ENCODE measurements at places on chromosomes 1 and 21. TPM values are rescaled to one million over a fixed set of nuclear protein-coding genes. Genes with fewer than 3 reads are reported as not detected.

DNA sequence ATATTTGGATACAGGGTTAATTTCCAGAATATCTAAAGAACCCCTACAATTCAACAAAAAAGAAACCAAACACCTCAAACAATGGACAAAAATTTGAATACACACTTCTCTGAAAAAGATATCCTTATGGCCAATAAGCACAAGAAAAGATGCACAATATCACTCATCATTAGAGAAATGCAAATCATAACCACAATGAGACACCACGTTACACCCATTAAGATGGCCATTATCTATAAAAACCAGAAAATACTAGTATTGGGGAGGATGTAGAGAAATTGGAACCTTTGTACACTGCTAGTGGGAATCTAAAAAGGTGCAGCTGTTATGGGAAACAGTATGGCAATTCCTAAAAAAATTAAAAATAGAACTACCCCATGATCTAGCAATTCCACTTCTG, 4.9 kb downstream of the ADAM30 start:
- no peak for DNase-seq

Gene COL11A1
- total RNA-seq = 0.76 TPM

Gene DPT
- not detected for total RNA-seq

Gene ANKRD35
- total RNA-seq = 2.1 TPM

DNA sequence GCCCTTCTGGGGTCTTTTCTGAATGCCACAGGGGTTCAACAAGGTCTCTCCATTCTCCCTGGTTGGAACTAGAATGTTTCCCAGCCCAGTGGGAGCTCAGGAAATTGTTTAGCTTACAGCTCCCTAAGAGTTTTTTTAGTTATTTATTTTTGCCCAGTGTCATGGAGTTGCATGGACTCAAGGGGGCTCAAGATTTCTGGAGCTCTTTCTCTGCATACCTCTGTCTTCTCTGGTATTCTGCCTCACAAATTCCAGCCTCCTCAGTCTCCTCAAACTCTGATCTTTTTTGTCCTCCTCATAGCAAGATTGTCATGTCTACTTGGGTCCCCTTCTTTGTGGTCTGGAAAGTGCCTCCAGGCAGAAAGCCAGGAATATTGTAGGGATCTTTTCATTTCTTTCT, 15.9 kb upstream of the PPP2R5A start:
- no peak for DNase-seq

- no peak for DNase-seq
Measured at GRCh38 chr1:230696722-230697437, 17.0 kb downstream of the AGT start.

DNA sequence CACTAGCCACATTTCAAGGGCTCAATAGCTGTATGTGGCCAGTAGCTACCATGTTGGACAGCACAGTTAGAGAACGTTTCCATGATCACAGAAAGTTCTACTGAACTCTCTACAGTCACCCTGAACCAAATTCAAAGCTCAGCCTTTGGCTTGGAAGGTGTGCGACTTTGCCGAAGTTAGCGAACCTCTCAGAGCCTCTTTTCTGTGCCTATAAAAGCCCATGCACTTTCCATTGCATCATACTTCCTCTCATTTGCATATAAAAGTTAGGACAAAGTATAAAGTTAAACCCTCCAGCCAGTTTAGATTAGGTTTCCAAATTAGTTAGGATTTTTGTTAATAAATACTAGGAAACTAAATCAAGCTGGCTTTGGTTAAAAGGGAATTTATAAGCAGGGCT, 4.7 kb upstream of the SLC1A7 start:
- no peak for DNase-seq

- no peak for DNase-seq
Measured at GRCh38 chr1:4674676-4675075, 20.3 kb downstream of the AJAP1 start.

Gene CLCA2
- total RNA-seq = not detected

Gene ST6GALNAC3
- total RNA-seq = 6.5 TPM

Gene CAMK2N1
- total RNA-seq = 120 TPM

DNA sequence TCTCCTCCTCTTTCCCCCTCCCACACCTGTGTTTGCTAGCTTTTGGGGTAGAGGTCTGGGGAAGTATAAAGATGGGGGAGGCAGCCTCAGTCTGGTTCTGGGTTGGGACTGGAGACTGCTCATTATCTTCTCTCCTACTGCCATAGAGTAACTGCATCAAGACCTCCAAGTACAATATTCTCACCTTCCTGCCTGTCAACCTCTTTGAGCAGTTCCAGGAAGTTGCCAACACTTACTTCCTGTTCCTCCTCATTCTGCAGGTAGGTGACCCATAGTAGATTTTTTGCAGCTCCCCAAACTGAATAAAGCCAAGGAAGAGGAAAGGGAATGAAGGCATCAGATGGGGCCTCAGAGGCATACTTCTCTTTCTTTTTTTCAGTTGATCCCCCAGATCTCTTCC, 5.3 kb downstream of the ATP8B2 start:
- no peak for DNase-seq

DNA sequence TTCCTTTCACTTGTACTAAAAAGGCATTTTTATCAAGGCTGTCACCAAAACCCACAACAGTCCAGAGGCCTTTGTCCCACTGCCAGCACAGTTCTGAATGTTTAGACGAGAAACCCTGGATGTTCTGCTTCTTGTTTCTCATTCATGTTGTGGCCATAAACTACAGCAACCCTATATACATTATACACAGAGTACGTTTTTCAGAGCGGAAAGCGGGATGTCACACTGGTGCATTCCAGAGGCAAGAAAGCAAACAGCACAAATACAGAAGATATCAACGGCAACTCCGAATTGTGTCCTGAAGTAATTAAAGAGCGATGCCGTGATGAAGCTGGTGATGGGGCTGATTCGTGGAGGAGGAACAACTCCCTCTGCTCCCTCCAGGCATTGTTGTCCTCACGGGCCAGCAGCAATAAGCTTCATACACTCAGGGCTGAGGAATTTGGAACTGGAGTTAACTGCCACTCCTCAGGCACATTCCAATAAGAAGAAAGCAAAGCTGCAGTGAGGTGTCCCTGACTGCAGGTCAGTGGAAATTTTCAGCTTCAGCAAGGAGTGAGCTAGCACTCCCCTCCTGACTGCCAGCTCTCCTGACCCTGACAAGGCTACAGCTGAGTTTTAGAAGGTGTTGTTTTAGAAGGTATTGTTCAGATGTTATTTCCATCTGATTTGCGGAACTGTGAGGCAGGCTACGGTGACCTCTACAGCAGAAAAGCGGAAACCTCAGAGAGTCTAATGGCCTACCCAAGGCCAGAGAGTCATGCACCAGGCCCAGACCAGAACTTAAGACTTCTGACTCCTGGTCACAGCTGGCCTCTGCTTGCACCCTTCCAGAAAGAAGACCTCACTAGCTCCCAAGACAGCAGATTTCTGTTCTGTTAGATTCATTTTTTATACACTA, 149.0 kb downstream of the TGFBR3 start:
- no peak for DNase-seq

DNA sequence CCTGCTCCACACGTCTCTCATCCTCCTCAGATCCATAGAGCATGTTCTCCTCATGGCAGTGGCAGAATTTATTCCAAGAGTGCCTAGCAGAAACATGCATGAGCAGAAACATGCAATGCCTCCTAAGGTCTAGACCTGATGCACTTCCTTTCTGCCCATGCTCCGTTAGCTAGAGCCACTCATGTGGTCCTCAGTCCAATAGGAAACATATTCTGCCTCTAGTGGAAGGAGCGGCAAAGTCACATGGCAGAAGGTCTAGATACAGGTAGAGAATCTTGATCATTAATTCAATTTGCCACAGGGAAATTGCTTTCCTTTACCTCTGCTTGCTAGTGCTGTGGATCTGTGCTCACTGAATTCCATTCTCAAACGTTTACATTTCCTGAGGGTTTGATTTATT, 130.4 kb downstream of the KIF26B start:
- no peak for DNase-seq

DNA sequence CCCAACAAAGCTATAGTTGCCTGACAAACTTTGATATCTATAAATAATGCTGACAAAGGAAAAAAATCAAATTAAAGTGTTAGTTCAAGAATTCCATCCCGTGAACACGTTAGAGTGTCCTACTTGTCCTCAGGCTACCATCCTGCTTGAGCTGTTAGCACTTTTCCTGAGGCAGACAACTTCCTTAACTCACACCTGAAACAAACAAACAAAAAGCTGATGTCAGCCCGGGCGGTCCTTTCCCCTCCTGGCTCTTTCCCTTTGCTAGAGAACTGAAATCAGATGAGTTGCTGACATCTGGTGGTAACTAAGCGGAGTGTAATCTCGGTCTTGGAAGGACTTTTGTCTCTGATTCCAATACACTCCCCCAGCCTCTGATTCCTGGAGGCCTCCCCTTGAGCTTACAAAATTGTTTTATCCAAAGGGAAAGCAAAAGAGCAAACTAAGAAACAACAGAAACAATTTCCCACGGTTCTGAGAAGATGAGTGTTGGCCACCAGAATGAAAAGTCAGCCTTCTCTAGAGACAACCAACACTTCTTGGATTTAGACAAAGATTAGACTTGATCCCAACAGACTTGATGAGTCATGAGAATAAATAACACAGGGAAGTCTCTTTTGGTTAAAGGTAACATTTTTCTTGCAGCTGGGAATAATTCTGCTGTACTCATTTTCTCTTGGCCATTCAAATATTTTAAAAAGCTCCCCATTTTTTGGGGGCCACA, 135.4 kb downstream of the PROX1 start:
- peak; percentile 25 for DNase-seq

Gene TFF2
- not detected for total RNA-seq

- no peak for DNase-seq
Measured at GRCh38 chr21:39472786-39473185, 21.0 kb downstream of the SH3BGR start.

GRCh38 chr1:54742282-54742681, 22.0 kb downstream of the PARS2 start:
- no peak for DNase-seq

Gene CD1C
- not detected for total RNA-seq

Gene PLPPR4
- total RNA-seq = 0.29 TPM

GRCh38 chr1:67691712-67692111, 6.7 kb downstream of the GADD45A start:
- no peak for DNase-seq

Gene PLD5
- total RNA-seq = 0.96 TPM

Gene APCS
- total RNA-seq = not detected

- no peak for DNase-seq
Measured at GRCh38 chr1:30877205-30877912, 31.2 kb downstream of the SDC3 start.

DNA sequence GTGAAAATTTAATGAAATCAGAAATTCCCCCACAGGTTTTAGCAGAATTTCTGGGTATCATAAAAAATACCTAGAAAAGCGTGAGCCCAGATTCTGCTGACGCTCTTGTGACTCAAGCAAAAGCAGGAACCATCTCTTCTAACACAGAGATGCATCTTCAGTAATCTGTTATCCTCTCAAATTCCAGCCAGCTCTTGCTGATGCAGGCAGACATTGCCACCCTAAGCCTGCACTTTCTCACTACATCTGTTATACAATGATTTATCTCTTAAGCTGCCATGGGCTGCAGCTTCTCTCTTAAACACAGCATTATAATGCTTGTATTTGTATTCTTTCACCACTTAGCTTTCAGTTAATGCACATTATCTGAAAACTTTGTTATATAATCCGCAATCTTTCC, 113.0 kb upstream of the RGS1 start:
- DNase-seq = no peak

- no peak for DNase-seq
Measured at GRCh38 chr1:161849518-161849917, 83.4 kb downstream of the ATF6 start.

Gene PEAR1
- total RNA-seq = 1.2 TPM

Gene L1TD1
- total RNA-seq = 1.8 TPM

DNA sequence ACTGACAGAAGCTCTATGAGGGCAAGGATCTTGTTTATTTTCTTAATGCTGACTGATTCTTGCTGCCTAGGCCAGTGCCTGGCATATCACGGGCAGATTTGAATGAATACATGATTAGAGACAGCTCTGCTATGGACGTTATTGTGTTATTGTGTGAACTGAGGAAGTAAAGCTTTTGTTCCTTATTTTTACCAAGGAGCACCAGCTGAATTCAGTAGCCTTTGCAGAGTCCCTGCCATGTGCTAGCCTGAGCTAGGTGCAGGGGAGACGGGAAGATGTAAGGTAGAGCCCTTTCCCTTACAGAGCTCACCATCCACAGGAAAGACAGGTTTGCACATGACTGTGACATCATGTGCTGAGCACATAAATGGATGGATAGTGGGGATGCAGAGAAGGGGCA, 36.0 kb upstream of the SCMH1 start:
- DNase-seq = no peak

Gene SLC2A5
- 0.64 TPM for total RNA-seq

Gene BCL2L15
- total RNA-seq = 1.8 TPM

DNA sequence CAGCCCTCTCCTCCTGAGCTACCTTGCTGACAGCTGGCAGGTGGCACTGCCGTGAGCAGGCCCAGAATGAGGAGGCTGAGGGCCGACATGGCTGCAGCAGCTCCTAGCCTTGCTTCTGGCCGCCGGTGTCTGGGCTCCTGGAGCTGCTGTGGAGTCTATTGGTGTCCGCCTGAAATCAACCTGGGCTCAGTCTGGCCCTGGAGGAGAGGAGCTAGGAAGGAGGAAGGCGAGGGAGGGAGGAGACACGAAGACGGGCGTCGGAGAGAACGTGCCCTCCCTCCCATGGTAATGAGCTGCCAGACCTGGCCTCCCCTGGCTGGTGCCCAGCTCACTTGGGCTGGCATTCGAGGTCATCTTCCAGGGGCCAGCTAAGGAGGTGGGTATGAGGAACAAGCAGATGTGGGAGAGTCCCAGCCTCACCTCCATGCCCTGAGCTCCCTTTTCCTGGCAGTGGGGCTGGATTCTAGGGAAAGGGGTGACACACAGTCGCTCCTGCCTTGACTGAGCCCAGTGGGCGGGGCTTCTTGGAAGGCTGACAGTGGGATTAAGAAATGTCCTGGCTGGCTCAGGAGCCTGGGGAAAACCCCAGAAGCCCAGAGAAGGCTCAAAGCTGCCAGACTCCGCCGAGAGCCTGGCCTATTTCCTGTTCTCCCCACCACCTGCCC, at the start of gene PDZK1IP1:
PDZK1IP1 (minus strand) TSS at position 193 of the 665 bp plus-strand sequence; CDS start at position 89, 104 bp downstream.
- DNase-seq = no peak

DNA sequence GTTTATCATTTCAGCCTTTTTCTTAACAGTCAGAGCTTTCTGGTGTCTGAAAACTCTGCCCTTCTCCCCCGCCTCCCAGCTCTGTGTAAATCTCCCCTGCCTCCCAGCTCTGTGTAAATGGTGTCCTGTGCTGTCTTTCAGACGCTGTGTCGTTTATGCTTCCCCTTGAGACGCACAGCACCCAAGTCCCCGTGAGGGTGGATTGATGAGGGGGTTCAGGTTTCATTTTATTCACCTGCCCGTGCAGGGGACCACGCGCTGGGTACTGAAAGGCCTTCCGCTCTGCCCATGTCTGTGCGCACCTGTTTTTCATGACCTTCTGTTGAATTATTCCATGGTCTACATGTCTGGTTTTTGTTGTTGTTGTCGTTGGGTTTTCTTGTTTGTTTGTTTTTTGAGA, 108.2 kb upstream of the COL6A1 start:
- no peak for DNase-seq

Data from glutamatergic neuron (in vitro differentiated cells).